ENCODE measurements at places on chromosomes 12 and 14.

GRCh38 chr14:74402401-74403251 lies 23.4 kb downstream of the SYNDIG1L start:
- DNase-seq = no peak

- peak; percentile 77 for DNase-seq
These were observed 172.5 kb upstream of the ARID2 start for GRCh38 chr12:45557016-45557415.

DNA sequence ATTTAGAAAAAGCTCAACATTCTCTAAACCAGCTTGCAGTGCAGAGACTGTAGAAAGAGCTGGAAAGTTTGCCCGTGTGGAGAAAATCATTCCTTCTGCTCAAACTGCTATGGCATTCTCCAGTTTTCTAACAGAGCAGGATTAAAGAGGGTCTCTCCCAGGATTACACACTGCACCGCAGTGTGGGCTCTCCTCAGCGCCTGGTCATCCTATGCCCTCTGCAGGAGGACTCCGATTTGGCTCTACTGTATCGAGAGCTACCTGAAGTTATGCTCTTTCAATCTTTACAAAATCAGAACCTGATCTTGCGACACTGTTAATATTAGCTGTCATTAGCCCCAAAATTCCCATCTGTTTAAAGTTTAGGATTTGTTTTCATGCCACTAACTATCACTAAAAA lies 33.0 kb downstream of the BHLHE41 start:
- DNase-seq = no peak

GRCh38 chr12:83634726-83635267 lies 948.1 kb downstream of the TMTC2 start:
- DNase-seq = no peak

- no peak for DNase-seq
These were observed 18.4 kb upstream of the FOS start for GRCh38 chr14:75260025-75260763.

GRCh38 chr12:56205445-56205844 lies 16.2 kb upstream of the SMARCC2 start:
- no peak for DNase-seq

GRCh38 chr12:93360688-93361087 lies 17.0 kb upstream of the NUDT4 start:
- no peak for DNase-seq

- DNase-seq = no peak
These were observed 336.0 kb upstream of the SOX5 start for GRCh38 chr12:24285448-24285847.

- DNase-seq = no peak
These were observed 409.0 kb downstream of the RGS6 start for GRCh38 chr14:72341237-72341636.

DNA sequence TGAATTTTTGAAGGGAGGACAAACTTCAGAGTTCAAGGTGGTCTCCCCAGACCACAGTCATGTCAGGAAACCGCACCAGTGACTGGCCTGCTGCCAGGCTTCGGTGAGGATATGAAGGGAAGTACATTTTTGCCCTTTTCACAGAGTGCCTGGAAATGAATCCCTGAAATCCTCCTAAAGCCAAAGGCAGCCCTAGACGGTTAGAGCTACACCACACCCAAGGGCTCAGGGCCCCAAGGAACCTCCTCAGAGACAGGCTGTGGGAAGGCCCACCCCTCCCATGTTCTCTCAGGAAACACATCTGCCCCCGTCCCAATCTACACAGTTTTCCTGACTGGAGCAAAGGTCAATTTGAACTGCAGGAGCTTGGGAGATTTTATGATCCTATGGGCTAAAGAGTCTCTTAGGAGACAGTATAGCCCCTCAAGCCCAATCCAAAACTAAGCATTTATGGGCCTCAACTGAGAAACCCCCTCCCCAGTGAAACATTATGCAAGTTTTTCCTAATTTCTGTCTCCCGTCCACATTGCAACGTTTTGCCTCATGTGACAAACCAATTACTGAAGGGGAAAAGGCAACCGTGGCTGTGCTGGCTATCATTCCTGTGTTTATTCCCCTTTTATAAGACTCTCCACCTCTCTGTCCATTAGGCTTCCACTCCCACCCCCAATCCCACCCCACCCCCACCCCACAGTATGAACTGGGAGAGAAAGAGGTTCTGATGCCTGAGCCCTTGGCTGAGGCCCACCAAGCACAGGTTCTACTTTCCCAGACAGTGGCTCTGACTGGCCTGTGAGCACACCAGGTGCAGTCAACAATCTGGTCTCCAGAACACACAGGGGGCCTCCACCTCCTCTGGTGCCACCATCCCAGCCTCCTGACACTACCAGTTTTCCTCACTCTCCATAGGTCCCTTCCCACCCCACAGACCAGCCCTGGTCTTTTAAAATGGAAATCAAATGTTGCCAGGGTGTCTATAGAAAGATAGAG lies 9.6 kb upstream of the RNASE1 start:
- peak; percentile 32 for DNase-seq

DNA sequence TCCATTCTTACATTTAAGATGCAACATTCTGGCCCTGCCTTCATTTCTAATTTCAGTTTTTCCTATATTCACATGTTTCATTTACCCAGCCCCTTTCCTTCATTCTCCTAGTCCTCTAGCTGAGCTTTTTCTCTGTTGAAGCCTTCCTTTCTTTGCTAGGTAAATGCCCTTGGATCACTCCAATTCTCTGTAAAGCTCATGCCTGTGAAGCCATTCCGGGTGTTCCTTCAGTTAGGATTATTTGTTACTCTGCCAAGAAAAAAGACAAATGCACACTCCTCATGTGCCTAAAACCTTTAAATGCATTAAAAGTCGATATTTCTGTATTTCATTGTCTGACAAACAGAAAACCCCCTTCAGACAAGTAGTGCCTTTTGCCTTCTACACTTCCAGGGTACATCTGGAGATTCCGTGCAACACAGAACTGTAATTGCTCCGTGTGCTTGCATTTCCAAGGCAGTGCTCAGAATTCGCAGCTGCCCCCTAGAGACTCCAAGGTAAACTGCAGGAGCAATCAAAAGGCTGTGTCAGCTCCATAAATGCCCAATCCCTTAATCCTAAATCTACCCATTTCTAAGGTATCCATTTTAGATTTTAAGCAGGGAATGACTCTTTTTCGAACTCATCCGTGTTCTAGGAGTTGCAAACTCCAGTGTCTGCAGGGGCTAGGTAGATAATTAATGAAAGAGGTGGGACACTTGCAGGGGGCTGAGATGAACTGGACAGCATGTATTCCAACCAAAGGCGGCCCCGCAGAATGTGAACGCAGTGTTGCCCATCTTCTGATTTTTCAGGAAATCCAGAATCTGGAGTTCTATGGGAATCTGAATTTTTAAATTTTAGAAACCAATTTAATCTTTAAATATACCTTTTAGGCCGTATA lies 320.2 kb downstream of the GRIN2B start:
- peak; percentile 64 for DNase-seq

DNA sequence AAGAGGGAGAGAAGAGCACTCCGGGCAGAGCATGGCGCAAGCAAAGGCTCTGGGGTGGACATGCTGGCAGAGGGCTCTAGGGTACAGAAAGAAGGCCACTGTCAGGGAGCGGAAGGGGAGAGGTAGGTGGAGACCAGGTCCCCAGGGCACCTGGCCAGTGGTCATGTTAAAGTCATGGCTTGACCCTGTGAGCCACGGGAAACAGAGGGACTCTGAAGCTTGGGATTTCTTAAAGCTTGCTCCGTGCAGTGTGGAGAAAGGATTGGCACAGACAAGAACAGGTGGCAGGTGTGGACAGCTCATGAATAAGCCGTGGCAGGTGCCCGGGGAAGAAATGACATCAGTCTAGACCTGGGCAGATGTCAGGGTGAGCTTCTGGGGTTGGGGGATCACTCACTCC lies 413.8 kb downstream of the BCL11B start:
- no peak for DNase-seq

DNA sequence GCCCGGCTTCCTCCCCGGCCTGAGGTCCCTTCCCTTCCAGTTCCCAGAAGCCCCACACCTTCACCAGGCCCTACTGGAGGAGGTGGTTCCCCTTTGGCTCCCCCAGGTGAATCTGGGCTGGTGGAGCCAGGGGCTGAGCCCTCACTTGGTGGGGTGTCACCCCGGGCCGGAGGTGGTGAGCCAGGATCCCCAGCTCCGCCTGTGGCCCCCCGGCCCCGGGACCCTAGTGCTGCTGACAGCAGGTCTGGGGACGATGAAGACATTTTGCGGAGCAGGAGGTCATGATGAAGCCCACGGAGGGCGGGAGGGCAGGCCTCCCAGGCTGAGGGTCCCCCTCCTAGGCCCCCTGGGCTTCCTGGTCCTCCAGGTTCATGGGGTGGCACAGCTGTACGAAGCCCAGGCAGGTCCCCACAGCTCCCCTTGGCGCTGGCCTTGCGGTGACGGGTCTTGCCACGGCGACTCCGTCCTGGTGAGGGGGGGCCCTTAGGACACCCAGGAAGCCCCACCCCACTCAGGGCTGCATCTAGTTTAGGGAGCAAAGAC lies 16.6 kb downstream of the MAP3K12 start:
- no peak for DNase-seq

- DNase-seq = peak; percentile 59
These were observed 80.0 kb downstream of the NTF3 start for GRCh38 chr12:5511644-5512600.

GRCh38 chr12:6872073-6873048 lies 742 bp downstream of the SPSB2 start:
- DNase-seq = peak; percentile 83

- no peak for DNase-seq
These were observed 153.7 kb upstream of the SLC38A2 start for GRCh38 chr12:46526233-46526632.

GRCh38 chr12:22110176-22110575 lies 64.2 kb downstream of the CMAS start:
- DNase-seq = no peak
